Caco-2 (cell line): ENCODE measurements at places on chromosomes 2 and 18. TPM values are rescaled to one million over a fixed set of nuclear protein-coding genes. Genes with fewer than 3 reads are reported as not detected.

The STPG4 gene
- total RNA-seq: 0.46 and 0.79 TPM in 2 replicates

The RAPH1 gene
- total RNA-seq: 109 and 114 TPM in 2 replicates

DNA sequence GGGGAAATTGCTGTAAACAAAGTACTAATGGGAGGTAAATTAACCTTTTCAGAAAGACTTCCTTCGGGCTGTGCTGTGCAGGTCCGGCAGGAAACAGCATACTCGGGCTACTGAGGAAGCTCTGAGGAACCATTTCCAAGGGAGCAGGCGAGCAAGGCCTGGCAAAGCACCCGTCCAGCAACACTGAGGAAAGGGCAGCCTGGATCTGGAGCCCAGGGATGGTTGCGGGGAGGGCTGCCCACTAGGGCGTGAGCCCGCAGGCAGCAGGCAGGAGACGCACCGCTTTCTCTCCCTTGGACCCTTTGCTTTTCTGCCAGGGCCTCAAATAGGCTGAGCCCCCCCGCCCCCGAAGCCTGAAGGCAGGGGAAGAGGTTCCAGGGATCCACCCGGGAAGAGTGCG lies 89.5 kb downstream of the SOX11 start:
- no peak for DNase-seq

- DNase-seq: no peak
These were observed 229.0 kb downstream of the MGAT5 start for GRCh38 chr2:134482766-134483340.

GRCh38 chr2:75424936-75425619 lies 135.7 kb downstream of the EVA1A start:
- no peak for DNase-seq

GRCh38 chr18:22439447-22439846 lies 21.7 kb upstream of the CTAGE1 start:
- no peak for DNase-seq

DNA sequence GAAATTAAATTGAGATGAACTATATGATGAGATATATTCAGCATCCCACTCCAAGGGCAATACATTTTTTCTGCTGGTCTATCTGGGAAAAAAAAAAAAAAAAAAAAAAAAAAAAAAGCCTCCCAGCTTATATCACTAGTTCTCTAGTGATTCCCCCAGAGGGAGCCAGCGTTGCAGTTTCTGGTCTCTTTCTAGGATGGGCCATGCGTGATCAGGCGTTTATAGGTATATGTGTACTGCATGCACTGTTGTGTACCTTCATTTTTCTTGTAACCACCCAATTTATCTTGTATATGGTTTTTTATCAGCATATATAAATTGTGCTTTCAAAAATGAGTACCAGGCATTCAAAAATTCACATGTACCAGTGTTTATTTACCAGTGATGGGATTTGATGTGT lies 35.1 kb downstream of the DCDC2C start:
- DNase-seq: peak; percentile 60

GRCh38 chr2:24613154-24613814 lies 122.2 kb downstream of the NCOA1 start:
- DNase-seq: no peak
